Stimulated activated CD8-positive, alpha-beta memory T cell treated with anti-CD3 and anti-CD28 coated beads, Interleukin-7, amount 100 ng/mL, for 1 hour (primary cell): ENCODE measurements at places on chromosomes 3 and 15.

DNA sequence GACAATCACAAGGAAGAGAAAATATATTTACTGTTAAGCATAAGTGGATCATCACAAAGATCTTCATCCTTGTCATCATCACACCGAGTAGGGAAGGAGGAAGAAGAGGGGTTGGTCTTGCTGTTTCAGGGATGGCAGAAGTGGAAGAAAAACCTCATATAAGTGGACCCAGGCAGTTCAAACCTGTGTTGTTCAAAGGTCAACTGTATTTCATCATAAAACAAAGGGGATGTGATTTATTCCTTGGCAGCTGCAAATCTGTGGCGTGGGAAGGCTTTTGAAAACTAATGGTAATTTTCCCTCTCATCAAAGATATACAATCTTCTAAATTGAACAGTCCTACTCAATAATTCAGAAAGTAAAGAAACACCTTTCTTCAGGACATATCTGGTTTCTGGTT, 129.9 kb upstream of the ABI3BP start:
- DNase-seq = no peak

DNA sequence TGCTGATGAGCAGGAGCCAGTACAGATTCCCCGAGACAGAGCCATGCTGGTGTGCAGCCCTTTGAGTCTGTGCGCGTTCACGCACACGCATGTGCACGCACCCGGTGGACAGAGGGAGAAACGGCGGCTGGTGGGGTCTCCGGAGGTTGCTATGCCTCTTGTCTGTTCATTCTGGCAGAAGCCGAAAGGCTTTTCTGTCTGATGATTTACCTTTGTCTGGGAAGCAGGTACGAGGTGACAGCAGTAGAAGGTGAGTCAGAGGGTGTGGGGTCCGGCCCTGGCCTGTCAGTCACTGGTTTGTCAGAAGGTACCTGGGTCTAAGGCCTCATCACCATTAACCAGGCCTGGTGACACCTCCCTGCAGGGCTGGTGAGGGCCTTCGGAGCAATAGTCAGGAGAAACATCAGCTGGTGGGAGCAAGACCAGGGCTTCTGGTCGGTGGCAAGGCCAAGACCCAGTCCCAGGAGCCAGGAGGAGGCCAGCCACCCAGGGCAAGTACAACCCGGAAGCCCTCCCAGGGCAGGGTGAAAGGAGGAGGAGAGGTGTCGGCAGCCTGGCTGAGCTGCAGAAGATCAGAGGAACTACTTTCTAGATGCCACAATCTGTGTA, 7.5 kb downstream of the PCSK6 start:
- no peak for DNase-seq

GRCh38 chr3:11137627-11137959, 16.7 kb upstream of the HRH1 start:
- no peak for DNase-seq

DNA sequence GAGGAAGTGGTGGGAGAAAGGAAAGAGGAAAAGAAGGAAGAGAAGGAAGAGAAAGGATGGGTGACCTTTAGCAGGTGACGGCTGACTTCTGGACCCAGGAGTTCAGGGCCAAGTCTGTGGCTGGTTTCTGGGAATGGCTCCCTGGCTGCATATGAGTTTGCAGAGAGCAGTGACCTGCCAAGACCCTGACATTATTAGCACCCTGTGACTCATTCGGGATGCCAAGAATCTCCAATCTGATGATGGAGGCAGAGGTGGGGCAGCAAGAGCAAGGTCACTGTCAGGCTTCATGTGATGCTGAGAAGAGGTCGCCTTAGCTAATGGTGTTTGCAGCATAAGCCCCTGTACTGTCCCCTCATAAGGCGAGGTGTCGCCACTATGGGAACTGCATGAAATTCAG, 42.6 kb downstream of the MYZAP start:
- no peak for DNase-seq

DNA sequence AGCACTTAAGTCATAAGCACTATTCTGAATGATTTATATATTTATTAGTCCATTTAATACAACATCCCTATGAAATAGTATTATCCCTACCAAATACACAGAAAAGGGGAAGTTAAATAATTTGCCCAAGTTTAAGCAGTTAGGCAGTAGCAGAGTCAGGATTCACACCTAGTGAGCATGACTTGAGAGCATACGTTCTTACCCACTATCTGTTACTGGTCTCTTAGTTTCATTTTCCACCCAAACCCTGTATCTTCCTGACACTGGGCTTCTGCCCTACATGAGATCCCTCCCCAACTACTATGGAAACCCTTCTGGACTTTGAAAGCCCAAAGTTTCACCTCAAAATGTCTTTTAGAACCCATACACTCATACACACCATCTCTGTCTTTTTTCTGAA, 4.4 kb upstream of the ATOSA start:
- no peak for DNase-seq

DNA sequence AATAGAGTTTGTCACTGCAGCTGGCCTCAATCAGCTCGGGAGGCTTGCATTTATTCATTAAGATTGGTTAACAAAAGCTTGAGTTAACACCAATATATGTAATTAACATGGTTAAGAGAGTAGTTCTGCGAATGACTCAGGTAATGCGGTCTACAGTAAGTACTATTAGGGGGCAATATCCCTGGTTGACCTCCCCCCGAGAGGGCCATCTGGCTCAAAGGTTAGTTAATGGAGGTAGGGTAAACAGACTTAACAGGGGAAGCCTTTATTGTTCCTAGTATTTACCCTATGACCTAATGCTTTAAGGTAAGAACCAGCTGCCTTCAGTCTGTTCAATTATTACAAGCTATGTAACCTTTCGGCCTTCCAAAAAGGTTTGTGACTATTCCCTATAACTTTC, 403.3 kb upstream of the SGO1 start:
- no peak for DNase-seq

DNA sequence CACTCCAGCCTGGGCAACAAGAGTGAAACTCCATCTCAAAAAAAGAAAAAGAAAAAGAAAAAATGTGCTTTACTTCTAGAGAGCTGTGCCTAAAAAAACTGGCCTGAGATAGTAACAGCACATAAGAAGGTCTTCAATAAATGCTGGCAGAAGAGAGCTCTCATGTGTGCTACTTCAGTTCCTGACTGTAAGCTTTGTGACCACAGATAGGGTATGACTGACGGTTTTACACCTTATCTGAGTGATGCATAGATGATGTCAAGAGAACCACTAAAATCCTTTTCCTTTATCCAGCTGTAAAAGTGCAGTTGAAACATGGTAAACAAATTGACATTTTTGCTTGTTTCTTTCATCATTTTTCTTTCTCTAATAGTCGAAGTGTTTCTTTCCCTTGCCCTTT, 127.9 kb downstream of the C3orf70 start:
- no peak for DNase-seq

- DNase-seq = no peak
These were observed 322.3 kb downstream of the ARRDC4 start for GRCh38 chr15:98282656-98283332.

- no peak for DNase-seq
These were observed 54.4 kb upstream of the THUMPD3 start for GRCh38 chr3:9308298-9308990.

DNA sequence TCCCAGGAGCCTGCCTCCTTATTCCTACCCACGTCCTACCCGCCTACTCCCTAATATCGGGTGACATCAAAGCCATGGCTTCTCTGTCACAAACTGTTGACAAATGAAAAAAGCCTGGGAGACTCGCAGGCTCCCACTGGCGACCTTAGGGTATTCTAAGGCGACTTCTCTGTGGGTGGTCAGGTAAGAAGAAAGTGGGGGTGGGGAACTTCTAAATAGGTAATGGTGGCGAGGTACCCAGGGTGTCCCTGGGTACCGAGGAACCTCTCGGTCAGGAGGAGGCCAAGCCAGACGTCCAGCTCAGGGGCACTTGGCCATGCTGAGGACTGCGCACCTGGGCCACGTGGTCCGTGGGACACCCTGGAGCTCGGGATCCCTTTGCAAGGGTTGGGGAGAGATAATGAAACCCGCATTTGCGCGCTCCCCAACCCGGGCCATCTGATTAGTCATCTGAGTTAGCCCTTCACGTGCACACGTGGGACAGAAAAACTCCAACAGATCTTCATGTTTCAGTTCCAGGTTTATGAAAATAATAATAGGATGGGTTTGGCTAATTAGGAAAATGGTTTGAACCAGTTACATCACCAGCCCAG, 78.2 kb downstream of the NR2F2 start:
- DNase-seq = no peak

DNA sequence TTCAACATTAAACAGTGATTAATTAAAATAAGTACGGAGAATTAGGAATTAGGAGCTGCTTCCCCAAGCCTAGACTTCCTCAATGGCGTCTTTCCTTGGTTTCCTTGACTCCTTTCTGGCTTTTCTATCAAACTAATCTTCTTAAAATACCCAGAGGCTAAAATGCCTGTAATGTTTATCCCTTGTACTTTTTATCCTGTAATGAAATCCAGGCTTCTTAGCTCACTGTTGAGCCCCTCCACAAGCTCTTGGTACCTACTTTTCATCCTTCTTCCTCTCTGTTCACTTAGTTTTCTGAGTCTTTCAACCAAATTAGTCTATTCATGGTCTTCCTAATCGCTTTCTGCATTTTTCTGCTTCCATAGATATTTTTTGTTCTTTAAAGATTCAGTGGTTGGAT, 6.9 kb upstream of the UBE2E1 start:
- no peak for DNase-seq

DNA sequence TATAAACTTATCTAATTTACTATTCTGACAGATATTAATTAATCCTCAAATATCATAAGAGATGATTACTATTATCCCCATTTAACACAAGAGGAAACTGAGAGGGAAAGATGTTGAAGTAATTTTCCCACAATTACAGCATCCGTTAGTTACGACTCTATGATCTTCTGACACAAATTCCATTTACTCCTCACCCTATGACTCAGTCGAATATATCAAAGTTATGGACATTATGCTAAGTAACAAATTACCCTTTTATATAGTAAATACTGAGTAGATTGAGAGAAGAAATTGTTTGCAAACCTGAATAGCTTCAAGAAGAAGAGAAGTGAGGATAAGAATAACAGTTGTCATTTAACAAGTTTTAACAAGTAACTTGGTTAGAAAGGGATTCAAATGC, 340.0 kb downstream of the TBC1D5 start:
- no peak for DNase-seq

- DNase-seq = no peak
These were observed 183.7 kb downstream of the TLE3 start for GRCh38 chr15:69914040-69914439.

DNA sequence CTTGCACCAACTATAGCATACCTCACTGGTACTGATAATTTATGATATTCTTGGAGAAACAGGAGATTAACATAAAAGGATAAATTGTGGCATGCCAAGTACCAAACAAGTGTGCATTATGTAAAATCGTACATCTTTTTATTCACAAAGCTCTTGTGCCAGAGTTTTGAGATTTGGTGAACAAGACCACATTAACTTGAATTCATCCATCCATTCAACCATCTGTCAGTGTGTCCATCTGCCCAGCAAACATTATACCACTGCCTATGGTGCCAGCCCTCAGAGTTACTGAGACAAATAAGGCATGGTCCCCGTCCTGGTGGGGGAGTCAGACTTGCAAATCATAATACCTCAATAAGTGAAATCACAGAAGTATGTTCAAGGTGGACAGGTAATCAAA, 17.0 kb upstream of the NEO1 start:
- DNase-seq = no peak

DNA sequence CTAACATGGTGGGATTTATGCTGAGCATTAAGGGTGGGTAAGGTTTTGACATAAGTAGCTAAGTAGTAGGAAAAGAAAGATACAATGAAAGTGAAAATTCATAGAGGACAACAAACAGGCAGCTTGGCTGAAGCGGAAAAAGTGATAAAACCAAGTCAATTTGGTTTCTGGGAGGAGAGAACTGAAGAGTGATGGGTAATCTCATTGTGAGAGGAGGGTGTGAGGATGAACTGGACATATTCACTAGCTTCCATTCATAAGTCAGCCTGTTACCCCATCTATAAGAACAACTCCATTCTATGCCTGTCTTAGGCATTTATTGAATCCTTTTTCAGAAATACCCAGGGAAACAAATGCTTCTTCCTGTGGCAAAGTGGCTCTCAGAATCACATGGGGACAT, 67.1 kb upstream of the BBX start:
- DNase-seq = no peak

- no peak for DNase-seq
These were observed 23.5 kb upstream of the NIT2 start for GRCh38 chr3:100311011-100311410.

DNA sequence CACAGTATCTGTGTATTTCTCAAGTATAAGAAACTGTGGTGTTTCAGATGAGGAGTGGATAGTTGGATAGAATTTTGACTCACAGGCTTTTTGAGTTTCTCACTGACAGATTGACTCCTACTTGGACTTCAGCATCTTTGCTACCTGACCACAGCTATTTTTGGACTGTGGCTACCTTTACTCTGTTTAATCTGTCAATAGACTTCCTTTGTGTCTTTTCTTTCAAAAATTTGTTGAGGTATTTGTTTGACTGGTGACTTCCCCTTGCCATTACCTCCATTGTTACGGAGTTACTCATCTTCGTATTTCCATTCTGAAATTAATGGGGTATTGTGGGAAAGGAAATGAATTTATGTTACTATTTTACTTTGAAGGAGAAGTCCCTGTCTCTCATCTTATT, 123.8 kb downstream of the AGBL1 start:
- no peak for DNase-seq
